ENCODE measurements at places on chromosomes 5 and 9. TPM values are rescaled to one million over a fixed set of nuclear protein-coding genes. Genes with fewer than 3 reads are reported as not detected.

The RASGRF2 gene
- total RNA-seq = 8.0 TPM

The WNT8A gene
- not detected for total RNA-seq

GRCh38 chr9:36156116-36156515 lies 13.1 kb upstream of the CCIN start:
- DNase-seq = no peak

DNA sequence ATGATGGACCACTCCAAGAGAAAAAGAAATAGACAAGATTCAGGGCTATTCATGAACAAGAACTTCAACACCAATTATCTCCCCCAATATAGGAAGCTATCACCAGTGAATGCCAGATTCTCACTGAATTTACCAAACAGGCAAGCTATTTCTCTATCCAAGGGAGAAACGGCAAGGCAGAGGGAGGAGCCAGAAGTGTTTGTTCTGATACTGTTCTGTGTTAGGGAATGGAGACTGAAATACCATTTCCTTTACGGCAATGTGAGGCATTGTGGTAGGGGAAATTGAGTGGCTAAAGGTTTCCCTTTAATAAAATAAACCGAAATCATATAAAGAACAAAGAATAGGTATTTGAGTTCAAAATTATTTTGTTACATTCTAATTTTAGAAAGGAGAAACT lies 68.0 kb upstream of the ALDH1A1 start:
- no peak for DNase-seq

DNA sequence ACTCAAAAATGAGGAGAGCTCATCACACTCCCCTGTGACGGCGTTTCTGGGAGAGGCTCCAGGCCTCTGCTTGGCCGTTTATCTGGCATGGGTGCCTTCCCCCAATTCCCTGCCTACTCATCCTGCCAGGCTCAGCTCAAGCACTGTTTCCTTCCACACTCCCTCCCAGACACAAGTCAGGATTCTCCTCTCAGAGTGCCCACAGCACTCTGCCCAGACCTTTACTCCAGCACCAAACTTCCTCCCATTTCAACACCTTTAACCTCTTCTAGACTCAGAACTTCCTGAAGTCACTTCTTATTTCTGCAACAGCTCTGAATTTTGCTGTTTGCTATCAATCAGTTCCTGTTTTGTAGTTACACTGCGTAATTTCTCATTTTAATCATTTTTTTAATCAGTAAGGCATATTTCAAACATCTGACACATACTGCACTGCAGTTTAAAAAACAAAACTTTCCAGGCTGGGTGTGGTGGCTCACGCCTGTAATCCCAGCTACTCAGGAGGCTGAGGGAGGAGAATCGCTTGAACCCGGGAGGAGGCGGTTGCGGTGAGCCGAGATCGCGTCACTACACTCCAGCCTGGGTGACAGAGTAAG lies 16.0 kb downstream of the TRMO start:
- DNase-seq = no peak

- DNase-seq = no peak
Observed at GRCh38 chr5:157544623-157544989, 31.0 kb downstream of the ADAM19 start.

- DNase-seq = no peak
Observed at GRCh38 chr9:115642285-115642684, 511.3 kb upstream of the PAPPA start.

DNA sequence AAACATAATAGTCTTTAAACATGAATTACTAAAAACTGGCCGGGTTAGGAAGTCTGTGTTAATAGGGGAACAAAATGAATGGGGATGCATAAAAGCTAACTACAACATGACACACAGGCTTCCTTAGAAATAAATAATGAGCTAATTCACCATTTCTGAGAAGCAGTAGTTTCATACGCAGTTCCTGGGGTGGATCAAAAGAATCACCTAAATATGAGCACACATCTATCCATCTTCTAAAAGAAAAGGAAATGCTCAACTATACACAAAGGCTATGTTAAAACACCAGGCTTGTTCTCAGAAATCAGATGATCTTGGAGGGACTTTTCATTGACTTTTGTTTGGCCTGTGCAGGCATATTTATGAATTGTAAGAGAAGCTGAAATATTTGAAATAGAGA lies 373.0 kb downstream of the ARRDC3 start:
- no peak for DNase-seq

DNA sequence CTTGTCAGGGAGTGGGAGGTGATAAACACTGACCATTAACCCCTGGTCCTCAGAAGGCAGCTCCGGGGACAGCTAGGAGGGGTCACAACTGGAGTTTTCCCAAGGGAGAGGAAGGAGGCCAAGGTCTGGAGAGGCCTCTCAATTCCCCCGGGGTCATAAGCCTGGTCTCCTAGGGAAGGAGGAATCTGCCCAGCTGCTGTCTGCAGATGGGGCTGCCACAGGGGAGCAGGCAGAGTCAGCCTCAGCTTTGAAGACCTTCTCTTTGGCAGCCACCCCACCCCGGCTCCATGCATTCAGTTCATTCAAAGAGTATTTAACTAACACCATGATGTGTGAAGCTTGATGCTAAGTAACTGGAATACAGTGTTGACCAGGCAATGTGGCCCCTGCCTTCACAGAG lies 74.6 kb upstream of the HSPA9 start:
- DNase-seq = no peak

- peak; percentile 89 for DNase-seq
Observed at GRCh38 chr5:138752951-138753793, at the start of gene CTNNA1. Gene CTNNA1 (plus strand): TSS chr5:138753425. CDS start chr5:138781925, 28,500 bp downstream.

DNA sequence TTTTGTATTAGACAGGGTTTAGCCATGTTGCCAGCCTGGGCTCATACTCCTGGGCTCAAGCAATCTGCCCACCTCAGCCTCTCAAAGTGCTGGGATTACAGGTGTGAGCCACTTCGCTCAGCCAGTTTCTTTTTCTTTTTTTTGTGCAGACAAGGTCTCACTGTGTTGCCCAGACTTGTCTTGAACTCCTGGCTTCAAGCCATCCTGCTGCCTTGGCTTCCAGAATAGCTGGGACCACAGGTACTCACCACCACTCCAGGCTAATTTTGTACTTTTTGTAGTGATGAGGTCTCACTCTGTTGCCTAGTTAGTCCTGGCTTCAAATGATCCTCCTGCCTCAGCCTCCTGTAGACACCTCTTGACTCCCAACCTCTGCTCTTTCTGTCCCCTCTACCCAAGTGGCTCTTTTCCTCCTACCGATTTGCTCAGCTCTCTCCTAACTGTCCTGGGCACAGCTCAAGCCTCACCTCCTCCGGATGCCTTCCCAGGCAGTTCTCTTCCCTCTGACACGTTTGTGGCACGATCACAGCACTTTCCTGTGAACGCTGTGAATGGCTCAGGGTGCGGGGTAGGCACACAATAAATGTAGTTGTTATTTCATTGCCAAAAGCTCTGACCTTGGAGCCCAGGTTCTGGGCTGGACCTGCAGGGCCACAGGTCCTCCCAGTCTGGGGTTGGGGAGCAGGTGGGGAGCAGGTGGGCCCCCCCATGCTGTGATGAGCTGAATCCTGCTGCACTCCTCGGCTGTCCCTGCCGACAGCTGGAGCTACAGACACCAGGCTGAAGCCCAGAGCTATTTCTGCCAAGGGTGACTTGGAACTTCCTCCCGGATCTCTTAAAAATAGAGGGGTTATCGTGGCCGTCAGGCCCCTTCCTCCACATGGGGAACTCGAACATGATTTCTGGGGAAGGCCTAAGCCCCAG lies 23.9 kb downstream of the GFI1B start:
- no peak for DNase-seq

GRCh38 chr9:135090547-135090946 lies 3.1 kb downstream of the OLFM1 start:
- no peak for DNase-seq

DNA sequence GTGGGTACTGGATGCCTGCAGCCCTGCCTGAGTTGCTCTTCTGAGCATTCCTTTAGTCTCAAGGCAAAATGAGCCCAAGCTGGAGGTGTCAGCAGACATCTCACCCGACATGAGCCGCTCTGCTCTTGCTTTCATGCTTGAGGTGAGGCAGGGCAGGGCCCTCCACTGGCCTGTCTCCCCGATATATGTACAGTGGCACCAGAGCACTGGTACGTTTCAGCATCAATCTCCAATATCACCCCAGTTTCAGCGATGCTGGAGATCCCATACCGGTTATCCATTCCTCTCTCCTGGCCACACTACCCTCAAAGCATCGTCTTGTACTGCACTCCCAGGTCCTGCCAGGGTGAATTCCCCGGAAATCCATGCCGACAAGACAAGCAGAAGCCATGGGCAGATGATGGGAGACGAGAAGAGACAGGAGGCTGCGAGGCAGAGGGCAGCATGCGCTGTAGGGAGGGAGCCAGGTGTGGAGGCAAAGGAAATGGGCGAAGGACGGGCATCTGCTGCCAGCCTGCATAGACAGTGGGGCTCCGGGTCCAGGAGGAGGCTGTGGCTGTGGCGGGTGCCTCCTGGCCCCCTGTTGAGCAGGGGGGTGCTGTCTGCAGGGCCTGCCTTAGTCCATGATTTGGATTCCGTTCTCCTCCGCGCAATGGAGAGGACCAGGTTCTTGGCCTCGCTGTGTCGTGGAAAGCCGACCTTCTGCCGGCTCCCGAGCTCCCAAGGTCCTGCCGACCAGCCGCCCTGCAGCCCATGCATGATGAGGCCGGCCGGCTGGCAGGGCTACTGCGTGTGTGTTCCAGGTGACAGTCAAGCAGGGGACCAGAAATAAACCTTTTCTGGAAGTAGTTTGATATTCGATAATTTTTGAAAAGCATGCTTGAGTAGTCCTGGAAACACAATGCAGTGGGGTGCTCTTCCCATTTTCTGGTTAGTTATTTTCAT lies 152.2 kb upstream of the IRX2 start:
- no peak for DNase-seq

GRCh38 chr5:82396871-82397514 lies 118.8 kb upstream of the RPS23 start:
- DNase-seq = peak; percentile 65

The EMB gene
- total RNA-seq = 11.1 TPM

The TMEM215 gene
- not detected for total RNA-seq

The EQTN gene
- 2.3 TPM for total RNA-seq

DNA sequence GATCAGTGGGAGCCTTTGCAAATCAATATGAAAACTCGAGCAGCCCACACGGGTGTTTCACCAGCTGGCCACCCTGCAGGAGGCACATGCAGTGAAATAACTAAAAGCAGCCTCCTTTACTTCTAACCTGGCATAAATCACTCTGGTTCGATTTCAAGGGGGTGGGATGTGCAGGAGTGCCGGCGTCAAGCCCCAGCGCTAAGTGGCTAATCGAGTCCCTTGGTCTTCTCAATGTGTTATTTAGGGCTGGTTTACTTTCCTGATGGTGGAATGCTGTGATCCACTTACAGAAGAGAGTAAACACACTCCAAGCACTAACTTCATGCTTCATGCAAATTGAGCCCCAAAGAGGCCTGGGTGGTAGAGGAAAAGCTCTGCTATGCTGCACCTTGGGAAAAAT lies 109.4 kb downstream of the TMEM174 start:
- no peak for DNase-seq

DNA sequence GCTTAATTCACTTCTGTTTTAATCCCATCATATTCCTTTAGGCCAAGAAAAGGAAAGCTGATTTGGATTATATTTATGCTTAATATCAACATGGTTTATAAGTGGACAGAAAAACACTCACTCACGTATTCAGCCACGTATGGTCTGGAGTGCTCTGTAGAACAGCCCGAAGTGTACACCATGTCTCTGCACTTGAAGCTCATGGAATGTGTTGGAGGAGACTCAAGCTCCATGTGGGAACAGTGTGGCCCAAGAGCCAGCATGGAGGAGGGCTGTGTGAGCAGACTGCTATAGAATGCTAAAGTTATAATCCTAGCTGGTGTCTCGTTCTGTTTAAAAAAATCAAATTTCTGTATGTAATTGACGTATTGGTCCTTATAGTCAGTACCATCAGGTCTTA lies 32.9 kb downstream of the OTULINL start:
- no peak for DNase-seq

The TLE1 gene
- 51.8 TPM for total RNA-seq

The LHFPL2 gene
- 63.6 TPM for total RNA-seq

GRCh38 chr9:1157836-1158235 lies 107.7 kb downstream of the DMRT2 start:
- DNase-seq = no peak

The OCLN gene
- 50.2 TPM for total RNA-seq

The MPDZ gene
- 4.9 TPM for total RNA-seq
